BJ (cell line): ENCODE measurements at places on chromosomes 5 and 9.
A peak's percentile ranks its signal among the peaks of the same experiment; 100 is the strongest.

DNA sequence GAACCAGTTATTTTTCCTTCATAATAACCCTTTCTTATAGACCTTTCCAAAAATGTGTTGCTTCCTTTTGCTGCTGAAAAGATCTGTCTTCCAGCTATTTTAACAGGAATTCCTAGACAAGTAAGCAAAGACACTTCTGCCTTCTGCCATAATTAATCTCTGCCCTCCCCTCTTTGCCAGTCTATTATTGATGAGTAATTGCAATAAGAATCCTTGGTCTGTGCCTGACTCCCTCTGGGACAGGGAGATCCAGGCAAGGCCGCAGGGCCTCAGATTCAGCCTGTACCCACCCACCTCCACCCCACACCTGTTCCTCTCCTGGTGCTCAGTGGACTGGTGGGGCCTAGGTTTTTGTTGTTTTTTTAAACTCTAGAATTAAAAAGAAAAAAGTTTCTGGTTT, 8.3 kb downstream of the FOXD1 start:
- DNase-seq, result no peak

GRCh38 chr9:20271723-20272122, 350.6 kb downstream of the MLLT3 start:
- DNase-seq, result no peak

- peak; percentile 77 for DNase-seq
Observed at GRCh38 chr5:81768935-81769452, 18.1 kb upstream of the SSBP2 start.

DNA sequence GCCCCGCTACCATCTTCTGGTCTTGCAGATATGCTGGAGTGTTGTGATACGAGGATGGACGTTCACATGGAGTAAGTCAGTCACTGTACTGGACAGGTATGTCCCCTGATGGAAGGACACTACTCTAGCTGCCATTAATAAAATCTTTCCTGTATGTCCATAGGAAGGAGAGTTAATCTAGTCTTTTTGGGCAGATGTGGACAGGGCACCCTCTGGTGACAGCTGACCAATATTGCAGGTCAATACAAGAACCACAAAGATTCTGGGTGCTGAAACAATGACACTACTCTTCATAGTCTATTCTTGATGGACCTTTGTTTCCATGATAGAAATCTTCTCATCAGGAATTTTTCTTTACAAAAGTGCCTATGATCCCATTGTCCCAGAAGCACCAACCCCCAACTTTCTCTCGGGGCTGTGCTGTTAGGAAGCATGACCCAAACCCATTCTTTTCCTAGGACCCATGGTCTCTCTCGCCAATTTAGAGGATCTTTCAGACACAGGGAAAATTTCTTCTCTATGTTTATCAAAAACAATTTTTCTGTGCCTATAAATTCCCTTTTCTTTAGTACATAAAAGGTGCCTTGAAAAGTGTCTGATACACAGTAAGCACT, 376.9 kb downstream of the DTWD2 start:
- DNase-seq, result no peak

- DNase-seq, result peak; percentile 73
Observed at GRCh38 chr9:117772960-117773359, 68.8 kb downstream of the TLR4 start.

DNA sequence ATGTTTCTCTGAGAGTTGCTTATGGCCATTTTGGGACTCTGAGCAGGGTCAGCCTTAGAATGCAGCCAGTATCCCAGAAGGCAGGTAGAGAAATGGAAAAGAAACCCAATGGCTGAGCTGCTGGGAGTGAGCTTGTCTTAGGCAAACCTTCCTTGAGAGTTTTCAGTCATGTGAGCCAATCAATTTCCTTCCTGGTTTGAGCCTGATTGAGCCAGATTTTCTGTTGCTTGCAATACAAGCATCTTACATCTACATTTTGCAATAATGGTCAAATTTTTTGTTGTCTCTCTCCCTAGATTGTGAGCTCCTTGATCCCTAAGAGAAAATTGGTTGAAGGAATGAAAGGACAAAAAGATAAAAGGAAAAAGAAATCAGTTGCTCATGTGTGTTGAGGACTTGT, 155.3 kb downstream of the SNX18 start:
- DNase-seq, result no peak

DNA sequence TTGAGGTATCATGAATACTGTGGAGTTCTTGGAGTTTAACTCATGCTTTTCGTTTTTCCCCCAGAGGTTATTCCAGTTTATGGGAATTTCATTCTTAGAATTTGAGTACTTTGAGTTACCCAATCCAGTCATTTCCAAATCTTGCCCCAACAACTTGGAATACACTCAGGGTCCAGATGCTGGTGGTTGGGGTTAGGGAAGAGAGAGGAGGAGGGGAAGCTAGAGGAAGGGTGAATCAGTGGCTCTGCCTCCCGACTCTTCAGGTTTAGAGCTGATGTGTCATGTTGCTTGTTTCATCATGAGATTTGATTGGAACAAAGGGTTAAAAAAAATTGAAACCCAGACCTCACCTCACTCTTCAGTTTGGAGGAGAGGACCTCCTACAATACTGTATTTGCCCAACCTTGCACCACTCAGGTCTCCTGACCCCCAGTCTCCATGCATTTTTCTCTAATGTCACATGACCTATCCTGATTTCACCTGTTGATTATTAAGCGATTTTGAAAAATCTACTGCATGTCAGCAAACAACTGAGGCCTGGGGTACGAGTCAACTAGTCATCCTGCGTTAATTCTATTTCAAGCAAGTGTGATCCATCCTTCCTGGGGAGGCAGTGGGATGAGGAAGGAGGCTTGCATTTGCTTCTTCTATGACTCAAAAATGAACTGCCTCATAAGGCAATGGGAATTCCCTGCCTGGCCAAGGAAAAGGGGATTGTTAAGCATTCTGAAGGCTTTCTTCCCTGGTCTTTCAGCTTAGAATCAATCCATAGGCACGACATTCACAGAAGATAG, 6.2 kb upstream of the SLC1A3 start:
- DNase-seq, result no peak

DNA sequence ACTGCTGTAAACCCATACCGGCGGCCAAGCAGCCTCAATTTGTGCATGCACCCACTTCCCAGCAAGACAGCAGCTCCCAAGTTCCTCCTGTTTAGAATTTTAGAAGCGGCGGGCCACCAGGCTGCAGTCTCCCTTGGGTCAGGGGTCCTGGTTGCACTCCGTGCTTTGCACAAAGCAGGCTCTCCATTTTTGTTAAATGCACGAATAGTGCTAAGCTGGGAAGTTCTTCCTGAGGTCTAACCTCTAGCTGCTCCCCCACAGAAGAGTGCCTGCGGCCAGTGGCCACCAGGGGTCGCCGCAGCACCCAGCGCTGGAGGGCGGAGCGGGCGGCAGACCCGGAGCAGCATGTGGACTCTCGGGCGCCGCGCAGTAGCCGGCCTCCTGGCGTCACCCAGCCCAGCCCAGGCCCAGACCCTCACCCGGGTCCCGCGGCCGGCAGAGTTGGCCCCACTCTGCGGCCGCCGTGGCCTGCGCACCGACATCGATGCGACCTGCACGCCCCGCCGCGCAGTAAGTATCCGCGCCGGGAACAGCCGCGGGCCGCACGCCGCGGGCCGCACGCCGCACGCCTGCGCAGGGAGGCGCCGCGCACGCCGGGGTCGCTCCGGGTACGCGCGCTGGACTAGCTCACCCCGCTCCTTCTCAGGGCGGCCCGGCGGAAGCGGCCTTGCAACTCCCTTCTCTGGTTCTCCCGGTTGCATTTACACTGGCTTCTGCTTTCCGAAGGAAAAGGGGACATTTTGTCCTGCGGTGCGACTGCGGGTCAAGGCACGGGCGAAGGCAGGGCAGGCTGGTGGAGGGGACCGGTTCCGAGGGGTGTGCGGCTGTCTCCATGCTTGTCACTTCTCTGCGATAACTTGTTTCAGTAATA, at the start of gene FXN:
TSS of gene FXN (plus strand) at position 315 of the 871 bp plus-strand sequence. CDS start at position 346, 31 bp downstream.
- no peak for DNase-seq

DNA sequence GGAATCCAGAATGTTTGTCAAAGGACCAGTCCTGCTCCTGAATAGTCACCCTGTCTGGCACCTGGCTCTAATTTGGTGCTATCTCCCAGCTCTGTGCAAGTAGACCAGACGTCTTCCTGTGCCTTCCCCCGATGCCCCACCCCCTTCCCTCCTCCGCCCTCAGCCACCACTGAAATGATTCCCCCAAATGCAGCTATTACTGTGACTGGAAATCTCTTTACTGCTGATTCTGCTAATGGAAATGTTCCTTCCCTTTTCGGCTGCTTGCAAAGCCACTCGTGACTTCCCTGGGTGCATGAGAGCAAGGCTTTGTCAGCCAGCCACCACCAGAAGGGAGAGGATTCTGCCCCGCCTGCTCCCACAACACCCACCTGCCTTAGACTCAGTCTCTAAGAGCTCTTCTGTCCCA, 11.4 kb downstream of the ASTN2 start:
- DNase-seq, result no peak

- DNase-seq, result no peak
Observed at GRCh38 chr5:175620527-175620926, 37.3 kb upstream of the HRH2 start.

GRCh38 chr9:72188232-72188631, 39.0 kb downstream of the GDA start:
- no peak for DNase-seq

- no peak for DNase-seq
Observed at GRCh38 chr5:6359555-6360322, 18.6 kb downstream of the MED10 start.

DNA sequence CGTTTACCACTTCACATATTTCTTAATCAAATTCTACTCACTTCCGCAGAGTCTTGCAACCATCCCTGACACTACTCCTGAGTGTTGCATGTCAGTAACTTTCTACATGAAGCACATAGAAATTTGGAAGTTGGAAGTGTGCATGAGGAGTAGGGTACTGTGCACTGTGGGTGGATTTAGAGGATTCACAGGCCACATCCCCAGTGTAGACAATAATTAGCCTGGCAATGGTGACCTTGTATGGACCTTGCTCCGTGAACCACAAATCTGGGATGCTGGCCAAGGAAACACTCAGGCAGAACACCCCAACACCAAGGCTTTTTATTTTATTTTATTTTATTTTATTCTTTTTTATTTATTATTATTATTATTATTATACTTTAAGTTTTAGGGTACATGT, 25.5 kb downstream of the CTSL start:
- no peak for DNase-seq

GRCh38 chr5:639584-640213, 27.6 kb downstream of the CEP72 start:
- no peak for DNase-seq

- DNase-seq, result no peak
Observed at GRCh38 chr5:3517348-3517747, 78.3 kb upstream of the IRX1 start.

DNA sequence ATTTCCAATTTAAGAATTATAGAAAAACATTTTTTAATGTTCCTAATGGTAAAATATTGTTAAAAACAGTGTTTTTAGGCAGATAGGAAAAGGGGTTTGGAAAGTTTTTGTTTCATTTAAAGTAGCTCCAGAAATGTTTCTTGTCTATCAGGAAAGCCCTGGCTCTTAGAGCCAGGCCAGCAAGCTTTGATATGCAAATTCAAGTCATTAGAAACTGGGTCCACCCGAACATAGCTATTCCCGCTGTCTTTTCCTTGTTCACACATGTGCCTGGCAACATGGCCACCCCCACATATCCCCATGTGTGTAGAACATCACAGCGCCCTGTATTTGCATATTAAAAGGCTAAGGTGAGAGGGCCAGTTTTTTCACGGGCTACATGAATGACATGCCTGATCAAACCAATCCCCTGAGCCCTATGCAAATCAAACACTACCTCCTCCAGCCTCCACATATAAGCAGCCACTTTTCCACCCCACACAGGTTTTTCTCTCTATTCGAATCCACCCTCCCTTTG, 925.3 kb upstream of the CDH10 start:
- no peak for DNase-seq

- no peak for DNase-seq
Observed at GRCh38 chr5:149627070-149627469, 45.8 kb downstream of the ARHGEF37 start.
